ENCODE measurements at places on chromosomes 12 and 14.

- DNase-seq = no peak
These were observed 1.8 kb downstream of the GSC start for GRCh38 chr14:94768141-94768520.

- DNase-seq = no peak
These were observed 22.4 kb upstream of the CD9 start for GRCh38 chr12:6177642-6178358.

- DNase-seq = no peak
These were observed 156.8 kb downstream of the GLT1D1 start for GRCh38 chr12:129009833-129010622.

- no peak for DNase-seq
These were observed 3.7 kb downstream of the TAS2R42 start for GRCh38 chr12:11183011-11183410.

GRCh38 chr14:69376439-69376838 is 21.7 kb downstream of the ERH start:
- no peak for DNase-seq

GRCh38 chr12:90741611-90742010 is 213.4 kb downstream of the CCER1 start:
- DNase-seq = no peak

- DNase-seq = no peak
These were observed 9.9 kb downstream of the PITPNM2 start for GRCh38 chr12:123140676-123141614.

DNA sequence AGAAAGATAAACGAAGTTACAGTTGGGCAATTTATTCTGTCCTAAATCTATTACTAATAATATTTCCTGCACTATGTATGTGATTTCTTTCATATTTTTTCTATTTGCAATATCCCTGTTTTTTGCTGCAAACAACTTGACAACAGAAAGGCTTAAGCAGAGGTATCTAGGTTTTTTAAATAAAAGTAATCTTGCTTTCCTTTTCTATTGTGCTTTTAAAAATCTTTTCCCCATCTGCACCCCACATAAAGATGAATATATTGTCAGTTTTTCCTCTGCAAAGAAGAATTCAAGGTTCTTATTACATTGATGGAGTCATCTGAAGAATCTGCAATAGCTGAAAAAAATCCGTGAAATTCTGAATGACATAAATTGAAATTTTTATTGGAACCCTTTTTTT is 502 bp upstream of the RALGAPA1 start:
- no peak for DNase-seq

DNA sequence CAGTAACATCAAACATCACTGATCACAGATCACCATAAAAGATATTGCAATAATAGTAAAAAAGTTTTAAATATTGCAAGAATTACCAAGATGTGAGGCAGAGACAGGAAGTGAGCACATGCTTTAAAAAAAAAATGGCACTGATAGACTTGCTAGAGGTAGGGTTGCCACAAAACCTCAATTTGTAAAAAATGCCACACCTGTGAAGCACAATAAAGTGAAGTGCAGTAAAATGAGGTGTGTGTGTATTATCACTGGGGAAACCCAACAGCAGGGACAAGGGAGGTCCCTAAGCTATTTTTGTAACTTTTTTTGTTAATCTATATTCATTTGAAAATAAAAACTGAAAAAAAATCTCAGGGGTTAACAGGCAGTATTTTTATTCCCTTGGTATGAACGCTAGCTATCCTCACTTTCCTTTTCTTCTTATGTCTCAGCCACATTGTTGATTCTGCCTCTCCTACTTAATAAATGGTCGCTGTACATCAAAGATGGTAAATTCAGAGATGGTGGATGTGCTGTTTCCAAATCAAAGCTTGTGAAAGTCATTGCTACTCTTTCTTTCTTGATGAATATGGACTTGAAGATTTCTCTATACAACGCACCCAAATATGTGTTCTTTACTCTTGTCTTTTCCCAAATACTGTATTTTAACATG is 14.0 kb upstream of the KLRD1 start:
- no peak for DNase-seq

- DNase-seq = no peak
These were observed 36.6 kb upstream of the ASPG start for GRCh38 chr14:104048758-104049507.

- DNase-seq = no peak
These were observed 39.5 kb upstream of the STXBP6 start for GRCh38 chr14:25089496-25089895.

DNA sequence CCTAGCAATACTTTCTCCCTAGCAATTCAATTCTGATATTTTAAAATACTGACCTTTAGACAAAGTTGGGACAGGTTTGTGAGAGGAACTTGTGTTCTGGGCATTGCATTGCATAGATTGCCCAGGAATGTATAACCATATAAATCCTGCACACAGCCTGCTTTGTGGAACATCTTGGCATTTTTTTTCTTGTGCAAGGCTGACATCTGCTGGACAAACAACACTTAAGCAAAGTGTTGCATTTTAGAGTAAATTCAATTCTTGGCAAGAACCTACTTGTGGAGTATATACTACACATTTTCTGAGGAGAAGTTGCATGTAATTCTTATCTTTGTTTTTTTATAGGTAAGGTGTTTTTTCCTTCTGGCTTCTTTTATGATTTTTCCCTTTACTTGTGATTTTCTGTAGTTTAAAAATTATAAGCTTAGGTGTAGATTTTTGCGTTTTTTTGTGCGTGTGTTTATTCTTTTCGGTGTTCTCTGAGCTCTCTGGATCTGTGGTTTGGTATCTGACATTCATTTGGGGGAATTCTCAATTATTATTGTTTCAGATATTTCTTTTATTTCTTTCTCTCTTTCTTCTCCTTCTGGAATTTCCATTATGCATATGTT is 26.4 kb downstream of the TESPA1 start:
- peak; percentile 71 for DNase-seq

- DNase-seq = no peak
These were observed 1832.8 kb upstream of the FLRT2 start for GRCh38 chr14:83697099-83697498.

- no peak for DNase-seq
These were observed 118.0 kb downstream of the SINHCAF start for GRCh38 chr12:31207799-31208465.

GRCh38 chr12:122726080-122726558 is 4.5 kb downstream of the HCAR1 start:
- peak; percentile 25 for DNase-seq

- DNase-seq = no peak
These were observed 74.9 kb downstream of the TSPAN9 start for GRCh38 chr12:3152011-3152511.

- no peak for DNase-seq
These were observed 238.1 kb downstream of the APAF1 start for GRCh38 chr12:98883231-98883630.
